ENCODE measurements at places on chromosomes 2 and 18. TPM values are rescaled to one million over a fixed set of nuclear protein-coding genes. Genes with fewer than 3 reads are reported as not detected.

The SLC23A3 gene
- 0.55 TPM for total RNA-seq

DNA sequence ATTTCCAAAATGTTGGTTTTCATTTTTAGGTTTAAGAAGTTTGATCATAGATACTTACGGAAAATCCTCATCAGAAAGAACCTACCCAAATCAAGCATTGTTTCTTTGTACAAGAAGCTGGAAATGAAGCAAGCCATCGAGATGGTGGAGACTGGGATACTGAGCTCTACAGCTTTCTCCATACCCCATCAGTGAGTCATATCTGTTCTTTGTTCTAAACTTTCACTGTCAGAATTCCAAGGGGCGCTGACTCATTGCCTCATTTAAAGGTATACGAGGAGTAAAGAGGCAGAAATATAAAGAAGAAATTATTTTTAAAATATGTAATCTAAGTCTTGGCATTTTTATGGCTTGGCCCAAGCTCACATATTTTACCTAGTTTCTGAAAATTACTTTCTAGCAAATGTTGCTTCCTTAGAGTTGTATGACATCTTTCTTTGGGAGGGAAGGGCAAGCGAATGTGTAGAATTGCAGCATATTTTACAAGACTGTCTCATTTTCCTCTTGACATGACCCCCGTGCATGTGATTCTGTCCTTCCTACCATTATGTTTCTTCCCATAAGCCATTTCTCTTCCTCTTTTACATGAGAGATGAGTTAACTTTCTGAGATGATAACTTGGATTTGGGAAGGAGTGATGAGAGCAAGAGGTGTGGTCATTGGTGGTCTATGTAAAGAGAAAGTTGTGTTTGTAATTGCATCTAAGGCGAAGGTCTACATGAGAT lies 41.2 kb downstream of the SLC9A4 start:
- DNase-seq = no peak

- DNase-seq = no peak
These were observed 337.0 kb downstream of the MBD2 start for GRCh38 chr18:53887447-53887846.

- no peak for DNase-seq
These were observed 15.8 kb downstream of the C18orf63 start for GRCh38 chr18:74331404-74331803.

DNA sequence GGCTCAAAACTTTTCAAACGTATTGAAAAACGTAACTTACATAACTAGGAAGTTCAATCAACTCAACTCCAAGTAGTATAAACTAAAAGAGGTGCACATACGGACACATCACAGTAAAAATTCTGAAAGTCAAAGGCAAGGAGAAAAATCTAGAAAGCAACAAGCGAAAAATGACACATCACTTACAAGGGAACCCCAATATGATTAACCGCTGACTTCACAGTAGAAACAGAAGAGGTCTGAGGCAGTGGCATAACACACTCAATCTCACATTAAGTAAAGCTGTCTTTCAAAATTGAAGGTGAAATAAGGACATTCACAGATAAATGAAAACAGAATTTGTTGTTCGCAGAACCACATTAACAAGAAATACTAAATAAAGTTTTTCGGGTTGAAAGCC lies 32.7 kb downstream of the PPP4R1 start:
- no peak for DNase-seq

- DNase-seq = no peak
These were observed 69.9 kb downstream of the XRCC5 start for GRCh38 chr2:216179015-216179414.

DNA sequence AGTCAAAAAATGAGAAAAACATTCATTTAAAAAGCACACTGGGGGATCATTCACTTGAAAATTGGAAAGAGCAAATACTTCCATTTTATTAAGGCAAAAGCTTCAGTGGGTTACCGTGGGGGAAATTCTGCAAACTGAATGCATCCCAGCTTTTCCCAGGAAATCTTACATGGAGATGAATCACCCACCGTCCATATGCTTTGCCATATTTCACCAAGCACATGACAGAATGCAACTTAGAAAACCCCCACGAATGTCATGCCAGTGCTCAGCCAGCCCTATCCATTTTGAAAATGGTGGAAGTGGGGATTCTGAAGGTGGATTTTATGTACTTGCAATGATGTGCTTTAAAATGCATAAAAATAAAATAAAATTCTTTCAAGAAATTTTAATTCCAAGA lies 485.5 kb upstream of the ID2 start:
- no peak for DNase-seq

DNA sequence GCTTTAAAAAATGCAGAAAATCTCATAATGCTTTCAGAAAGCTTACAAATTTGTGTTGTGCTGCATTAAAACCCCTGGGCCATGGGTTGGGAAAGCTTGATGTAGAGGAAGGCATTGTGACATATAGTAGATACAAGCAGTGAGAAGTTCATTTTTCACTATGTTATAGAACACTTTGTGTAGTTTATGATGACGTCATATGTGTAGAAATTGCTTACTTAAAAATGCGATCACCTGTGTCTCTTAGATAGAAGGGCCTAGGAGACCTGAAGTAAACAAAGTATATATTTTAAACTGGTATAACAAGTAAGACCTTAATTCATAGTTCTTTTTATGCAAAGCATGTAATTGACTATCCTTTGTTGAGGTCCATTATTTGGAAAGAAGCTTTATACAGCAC lies 393.5 kb downstream of the ARHGAP15 start:
- DNase-seq = no peak

DNA sequence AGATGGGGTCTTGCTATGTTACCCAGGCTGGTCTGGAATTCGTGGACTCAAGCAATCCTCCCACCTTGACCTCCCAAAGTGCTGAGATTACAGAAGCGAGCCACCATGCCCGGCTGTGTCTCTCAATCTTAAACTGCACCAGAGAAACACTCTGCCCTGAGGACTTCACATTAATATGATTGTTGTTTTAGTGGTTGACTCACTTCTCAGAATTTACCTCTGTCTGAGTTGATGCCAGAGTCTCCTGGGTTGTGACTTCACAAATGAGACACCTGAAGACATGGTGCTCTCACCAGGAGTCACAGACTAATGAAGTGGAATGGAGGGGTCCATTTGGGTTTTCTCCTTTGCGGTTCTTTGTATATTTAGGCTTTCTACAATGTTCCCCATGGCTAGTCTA lies 61.0 kb upstream of the TGIF1 start:
- DNase-seq = no peak

All from right atrium auricular region (tissue), 2 donors.